ENCODE measurements at places on chromosomes 5 and 9.
A peak's percentile ranks its signal among the peaks of the same experiment; 100 is the strongest.

- DNase-seq = no peak
These were observed 53.6 kb downstream of the PDCD1LG2 start for GRCh38 chr9:5563886-5564285.

DNA sequence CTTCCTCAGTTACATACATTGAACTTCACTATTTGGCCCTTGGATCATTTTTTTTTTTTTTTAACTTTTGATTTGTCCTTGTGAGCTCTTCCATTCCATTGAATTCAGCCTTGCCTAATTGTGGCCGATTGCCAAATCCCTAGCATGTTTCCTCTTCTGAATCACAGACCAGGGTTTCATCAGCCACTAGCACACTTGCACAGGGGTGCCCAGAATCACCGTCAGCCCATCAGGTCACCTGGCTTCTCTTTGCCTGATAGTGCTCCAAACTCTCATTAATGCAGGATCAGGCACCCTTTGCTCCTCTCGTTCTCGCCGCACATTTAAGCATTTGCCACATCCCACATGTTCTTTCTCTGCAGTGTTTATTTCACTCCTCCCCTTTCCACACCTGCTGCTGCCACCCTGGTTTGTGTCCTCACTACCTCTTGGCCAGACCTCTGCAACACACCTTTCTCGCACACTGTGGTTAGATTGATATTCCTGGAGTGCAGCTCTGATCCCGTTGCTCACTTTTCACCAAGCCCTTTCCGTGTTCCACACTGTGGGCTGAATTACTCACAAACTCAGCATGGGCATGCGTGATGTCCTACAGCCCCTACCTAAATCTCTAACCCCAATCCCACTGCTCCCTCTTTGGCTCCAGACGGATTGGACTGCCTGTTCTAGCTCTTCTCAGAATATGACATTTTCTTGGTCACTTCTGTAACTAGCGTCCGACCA, 9.8 kb downstream of the PIK3R1 start:
- no peak for DNase-seq

GRCh38 chr5:171606414-171607024, 179.1 kb upstream of the SMIM23 start:
- no peak for DNase-seq

DNA sequence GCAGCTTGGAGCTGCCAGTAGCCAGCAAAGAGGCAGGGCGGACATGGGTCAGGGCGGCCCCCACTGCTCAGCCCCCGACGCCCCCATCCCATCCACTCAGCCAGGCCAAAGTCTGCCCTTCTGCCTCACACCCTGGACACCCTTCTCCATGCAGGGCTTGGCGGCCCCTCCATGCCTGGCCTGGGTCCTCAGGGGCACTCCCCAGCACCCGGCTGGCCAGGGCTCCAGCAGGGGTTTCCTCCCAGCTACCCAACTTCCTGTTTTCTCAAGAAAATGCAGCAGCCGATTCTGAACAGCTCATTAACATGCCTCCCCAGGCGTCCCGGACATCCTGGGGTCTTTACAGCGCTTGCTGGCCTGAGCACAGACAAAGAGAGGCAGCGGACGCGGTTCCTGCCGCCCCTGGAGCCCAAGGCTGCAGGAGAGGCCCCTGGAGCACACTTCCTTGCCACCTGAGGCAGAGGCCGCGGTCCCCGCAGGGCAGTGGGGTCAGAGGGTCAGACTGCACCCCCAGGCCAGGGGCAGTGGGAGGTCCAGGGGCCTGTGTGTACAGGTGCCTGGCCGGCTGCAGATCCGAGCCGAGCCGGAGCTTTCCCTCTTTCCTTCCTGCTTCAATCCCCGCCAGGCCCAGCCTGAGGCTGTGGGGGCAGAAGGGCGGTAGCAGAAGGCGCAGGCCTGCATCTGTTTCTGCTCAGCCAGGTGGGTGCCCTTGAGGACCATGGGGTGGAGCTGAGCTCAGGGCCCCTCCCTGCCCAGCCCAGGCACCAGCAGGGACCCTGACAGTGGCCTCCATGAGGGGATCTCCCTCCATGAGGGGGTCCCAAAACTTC, 18.7 kb upstream of the NRARP start:
- no peak for DNase-seq

DNA sequence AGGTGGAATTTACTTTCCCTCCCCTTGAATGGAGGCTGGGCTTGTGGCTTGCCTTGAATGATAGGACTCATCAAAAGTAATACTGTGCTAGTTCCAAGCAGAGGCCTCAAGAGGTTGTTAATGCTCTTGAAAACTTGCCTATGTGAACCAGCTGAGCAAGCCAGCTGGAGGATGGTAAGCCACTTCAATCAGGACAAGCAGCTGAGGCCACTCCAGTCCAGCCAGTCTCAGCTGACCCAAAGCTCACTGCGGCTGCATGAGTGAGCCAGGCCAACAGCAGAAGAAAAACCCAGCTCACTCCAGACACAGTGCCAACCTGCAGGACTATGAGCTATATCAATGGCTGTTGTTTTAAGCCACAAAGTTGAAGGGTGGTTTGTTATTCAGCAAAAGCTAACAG, 182.8 kb downstream of the MCTP1 start:
- no peak for DNase-seq

DNA sequence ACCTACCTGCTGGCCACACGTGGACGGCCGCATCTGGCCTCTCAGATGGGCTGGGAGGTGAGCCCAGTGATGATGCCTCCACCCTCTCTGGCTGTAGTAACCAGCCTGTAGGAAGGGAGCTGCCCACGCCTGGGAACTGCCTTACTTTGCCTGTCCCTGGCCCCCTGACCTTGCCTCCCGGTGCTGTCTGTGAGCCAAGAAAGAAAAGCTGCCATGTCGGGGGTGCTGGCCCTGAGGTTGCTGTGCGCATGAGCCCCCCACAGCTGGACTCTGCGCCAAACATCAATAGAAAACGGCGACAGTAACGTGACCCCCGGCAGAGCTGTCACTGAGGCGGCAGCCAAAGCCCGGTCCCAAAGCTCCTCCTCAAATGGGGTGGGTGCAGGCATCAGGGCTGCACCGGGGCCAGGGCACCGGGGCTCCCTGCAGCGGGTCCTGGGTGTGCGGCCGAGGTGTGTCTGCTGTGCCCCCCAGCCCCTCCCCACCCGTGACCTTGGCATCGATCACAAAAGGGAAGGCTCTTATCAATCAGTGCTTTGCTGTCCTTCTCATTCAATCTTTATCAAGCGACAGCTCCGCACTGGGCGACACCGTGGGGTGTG, 15.3 kb upstream of the SLC9A3 start:
- no peak for DNase-seq

GRCh38 chr9:124801356-124801755, 24.4 kb downstream of the OLFML2A start:
- DNase-seq = no peak

GRCh38 chr9:72749276-72749675, 203.6 kb downstream of the ALDH1A1 start:
- no peak for DNase-seq

GRCh38 chr5:43485406-43485805, 1.7 kb upstream of the TMEM267 start:
- DNase-seq = no peak

- DNase-seq = no peak
These were observed 191.4 kb downstream of the MAN2A1 start for GRCh38 chr5:109880907-109881685.

DNA sequence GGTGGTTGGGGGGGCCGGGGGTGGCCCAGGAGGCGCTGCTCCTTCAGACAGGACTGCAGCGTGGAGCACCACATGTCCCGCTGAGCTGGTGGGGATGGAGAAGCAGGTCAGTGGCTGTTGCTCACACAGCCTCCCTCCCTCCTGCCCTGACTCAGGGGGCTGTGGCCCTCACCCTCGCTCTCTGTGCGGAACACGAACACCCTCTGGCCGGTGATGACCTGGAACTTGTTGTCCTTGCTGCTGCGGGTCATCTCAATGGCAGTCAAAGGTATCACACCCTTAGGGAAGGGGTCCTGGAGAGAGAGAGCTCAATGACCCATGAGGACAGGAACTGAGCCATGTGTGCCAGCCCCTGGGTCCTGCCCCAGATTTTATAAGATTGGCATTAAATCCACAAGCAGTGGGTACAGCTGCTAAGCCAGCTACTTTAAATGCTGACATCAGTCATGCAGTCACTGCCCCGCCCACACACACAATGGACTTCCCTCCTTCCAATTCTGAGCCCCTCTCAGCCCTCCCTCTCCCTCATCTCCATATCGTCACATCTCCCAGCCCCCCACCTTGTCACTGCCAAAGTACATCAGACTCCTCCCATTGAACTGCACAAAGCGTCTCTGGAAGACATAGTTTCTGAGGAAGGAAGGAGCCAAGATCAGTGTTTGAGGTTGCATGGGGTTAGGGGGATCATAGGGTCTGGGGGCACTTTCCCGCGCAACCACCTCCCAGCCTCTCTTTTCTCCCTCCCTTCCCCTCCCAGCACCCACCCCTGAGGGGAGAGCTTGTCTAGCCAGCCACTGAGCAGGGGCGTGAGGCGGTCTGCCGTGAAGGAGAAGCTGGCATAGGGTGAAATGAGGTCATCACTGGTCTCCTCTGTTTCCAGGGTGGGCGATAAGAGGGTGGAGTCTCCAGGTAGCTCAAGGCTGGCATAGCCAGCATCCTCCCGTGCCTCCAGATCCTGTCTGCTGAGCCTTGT, 8.9 kb downstream of the ARAP3 start:
- DNase-seq = no peak

- DNase-seq = no peak
These were observed 489.0 kb downstream of the NTRK2 start for GRCh38 chr9:85158512-85158911.

- DNase-seq = no peak
These were observed 893 bp upstream of the ABLIM3 start for GRCh38 chr5:149140197-149141002.

DNA sequence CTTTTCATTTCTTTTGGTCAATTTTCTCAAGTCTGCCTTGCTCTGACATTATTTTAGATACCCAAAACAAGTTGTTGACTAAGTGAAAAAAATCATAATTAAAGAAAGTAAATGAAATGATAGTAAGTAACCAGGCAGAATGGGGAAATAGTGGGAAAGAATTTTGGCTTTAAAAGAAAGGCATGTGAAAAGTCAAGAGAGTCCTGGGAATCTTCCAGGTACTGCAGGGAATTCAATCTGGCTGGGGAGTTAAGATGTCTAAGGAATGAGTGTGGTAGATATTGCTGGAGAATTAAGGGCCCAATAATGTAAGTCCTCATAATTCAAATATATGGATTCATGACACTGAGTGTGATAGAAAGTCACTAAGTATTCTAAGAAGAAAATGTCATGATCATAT, 123.1 kb upstream of the PAPPA start:
- DNase-seq = no peak

GRCh38 chr9:86721843-86722705, 225.2 kb downstream of the GAS1 start:
- DNase-seq = no peak

- DNase-seq = no peak
These were observed 164.5 kb downstream of the BAAT start for GRCh38 chr9:101220341-101220740.

DNA sequence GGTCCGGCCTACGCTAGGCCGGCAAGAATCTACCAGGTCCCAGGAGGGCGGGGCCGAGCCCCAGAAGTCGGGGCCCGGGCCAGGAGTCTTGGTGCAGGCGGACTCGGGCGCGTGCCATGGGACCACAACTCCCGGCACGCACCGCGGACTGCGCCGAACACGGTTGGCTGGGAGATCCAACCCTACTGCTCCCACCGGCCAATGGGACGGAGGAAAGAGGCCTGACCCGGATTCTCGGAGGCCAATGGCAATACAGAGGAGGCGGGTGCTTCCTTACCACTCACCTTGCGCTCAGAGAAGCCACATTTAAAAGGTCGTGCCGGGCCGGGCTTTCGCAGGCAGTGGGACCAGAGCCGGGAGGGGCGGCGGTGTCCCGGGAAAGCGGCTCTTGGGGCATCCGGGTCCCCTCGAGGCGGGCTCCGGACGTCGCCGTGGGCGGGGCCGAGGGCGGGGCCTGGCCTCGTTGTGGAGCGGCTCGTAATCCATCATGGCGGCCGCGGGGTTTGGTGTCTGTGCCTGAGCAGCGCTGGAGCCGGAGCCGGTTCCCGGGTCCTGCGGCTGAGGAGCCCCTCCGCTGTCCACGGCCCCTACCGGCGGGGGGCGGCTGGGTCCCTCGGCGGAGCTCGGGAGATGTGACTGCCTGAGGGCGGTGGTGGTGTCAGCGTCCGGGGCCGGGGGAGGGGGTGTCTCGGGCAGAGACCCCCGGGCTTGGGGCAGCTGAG, 19.1 kb downstream of the EXOSC2 start:
- peak; percentile 91 for DNase-seq

- DNase-seq = no peak
These were observed 78.3 kb upstream of the ORM1 start for GRCh38 chr9:114244570-114244969.

DNA sequence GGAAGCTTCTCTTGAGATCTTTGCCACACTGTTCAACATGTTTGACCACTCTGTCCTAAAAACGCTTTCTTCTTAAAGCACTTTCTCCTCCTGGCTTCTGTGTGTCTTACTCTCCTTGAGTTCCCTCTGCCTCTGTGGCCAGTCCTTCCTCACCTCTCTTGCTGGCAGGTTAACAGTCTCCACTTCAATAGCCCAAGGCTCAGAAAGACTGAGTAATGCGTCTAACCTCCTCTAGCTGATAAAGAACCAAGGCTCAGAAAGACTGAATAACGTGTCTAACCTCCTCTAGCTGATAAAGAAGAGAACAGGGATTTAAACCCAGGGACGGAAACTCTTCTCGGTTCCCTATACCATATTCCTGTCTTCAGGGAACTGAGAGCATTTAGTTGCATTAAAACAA, 205.2 kb downstream of the AOPEP start:
- DNase-seq = no peak

DNA sequence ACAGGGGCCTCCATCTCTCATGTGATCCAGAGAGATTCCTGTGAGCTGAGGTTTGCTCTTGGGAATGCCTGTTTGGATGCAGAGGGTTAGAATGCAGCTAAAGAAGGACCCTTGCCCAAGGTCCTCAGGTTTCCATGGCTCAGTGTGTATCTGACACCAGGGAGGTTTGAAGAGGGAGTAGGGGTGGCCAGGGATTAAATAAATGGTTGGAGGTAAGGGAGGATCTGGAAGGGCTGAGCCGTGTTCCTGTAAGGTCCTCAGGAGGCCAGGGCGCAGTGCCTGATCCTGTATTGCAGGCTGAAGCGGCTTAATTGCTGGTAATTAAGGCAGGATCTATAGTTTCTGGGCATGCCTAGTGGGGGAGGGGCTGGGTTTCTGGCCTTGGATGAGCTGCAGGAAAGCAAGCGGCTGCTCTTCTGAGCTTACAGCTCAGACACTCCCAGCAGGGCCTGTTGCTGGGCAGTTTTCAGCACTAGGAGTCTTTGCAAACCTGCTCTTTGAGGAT, 41.5 kb upstream of the MAP1B start:
- DNase-seq = no peak

GRCh38 chr9:88578121-88579049, 43.4 kb downstream of the NXNL2 start:
- DNase-seq = peak; percentile 4

GRCh38 chr9:136316271-136316751, 11.0 kb upstream of the GPSM1 start:
- no peak for DNase-seq

GRCh38 chr5:168329302-168329701, 37.9 kb downstream of the WWC1 start:
- DNase-seq = no peak

GRCh38 chr5:141543053-141543452, 54.2 kb downstream of the PCDHGC5 start:
- no peak for DNase-seq

Measured in GOT3 (cell line).